Astrocyte of the hippocampus (primary cell): ENCODE measurements at places on chromosomes 4 and X.

DNA sequence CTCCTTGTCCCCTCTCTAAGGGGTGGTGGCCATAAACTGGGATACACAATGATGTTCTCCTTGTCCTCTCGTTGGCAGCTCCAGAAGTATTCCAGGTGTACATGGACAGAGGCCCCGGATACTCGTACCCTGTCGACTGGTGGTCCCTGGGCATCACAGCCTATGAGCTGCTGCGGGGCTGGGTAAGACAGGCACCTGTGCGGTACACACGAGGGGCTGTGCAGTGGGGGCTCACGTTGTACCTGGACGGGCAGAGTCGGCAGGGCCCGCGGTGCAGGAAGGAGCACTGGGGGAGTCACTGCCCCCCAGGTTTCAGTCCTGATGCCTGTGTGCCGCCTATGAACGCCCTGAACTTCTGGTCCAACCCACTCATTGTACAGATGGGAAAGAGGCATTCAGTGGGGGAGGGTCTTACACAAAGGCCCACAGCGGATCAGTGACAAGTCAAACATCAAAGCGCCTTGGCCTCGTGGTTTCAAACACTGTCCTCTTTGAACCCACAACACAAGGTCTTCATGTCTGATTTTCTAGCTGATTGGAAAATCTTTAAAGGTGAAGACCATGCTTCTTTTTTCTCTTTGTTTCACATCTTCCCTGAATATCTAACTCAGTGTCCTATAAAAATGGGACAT lies 261.6 kb downstream of the EVC2 start:
- DNase-seq = no peak

- DNase-seq = peak; percentile 41
These were observed 38.5 kb upstream of the UGT2B7 start for GRCh38 chr4:69057620-69058409.

GRCh38 chr4:118032691-118033090 lies 1.6 kb upstream of the NDST3 start:
- peak; percentile 18 for DNase-seq

DNA sequence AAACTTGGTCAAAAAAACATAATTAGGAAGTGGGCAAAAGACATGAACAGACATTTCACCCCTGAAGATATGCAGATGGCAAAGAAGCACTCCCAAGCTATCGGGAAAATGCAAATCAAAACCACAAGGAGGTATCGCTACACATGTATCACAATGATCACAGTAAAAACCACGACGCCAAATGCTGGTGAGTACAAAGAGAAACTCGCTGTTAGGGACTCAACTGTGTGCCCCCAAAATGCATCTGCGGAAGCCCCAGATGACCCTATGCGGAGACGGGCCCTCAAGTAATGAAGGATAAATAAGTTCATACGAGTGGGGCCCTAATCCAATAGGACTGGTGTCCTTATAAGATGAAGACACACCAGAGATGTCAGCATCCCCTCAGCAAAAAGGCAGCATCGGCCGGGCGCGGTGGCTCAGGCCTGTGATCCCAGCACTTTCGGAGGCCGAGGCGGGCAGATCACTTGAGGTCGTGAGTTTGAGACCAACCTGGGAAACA lies 10.2 kb downstream of the GAK start:
- DNase-seq = no peak

GRCh38 chr4:151876381-151876988 lies 115.7 kb upstream of the GATB start:
- DNase-seq = no peak

DNA sequence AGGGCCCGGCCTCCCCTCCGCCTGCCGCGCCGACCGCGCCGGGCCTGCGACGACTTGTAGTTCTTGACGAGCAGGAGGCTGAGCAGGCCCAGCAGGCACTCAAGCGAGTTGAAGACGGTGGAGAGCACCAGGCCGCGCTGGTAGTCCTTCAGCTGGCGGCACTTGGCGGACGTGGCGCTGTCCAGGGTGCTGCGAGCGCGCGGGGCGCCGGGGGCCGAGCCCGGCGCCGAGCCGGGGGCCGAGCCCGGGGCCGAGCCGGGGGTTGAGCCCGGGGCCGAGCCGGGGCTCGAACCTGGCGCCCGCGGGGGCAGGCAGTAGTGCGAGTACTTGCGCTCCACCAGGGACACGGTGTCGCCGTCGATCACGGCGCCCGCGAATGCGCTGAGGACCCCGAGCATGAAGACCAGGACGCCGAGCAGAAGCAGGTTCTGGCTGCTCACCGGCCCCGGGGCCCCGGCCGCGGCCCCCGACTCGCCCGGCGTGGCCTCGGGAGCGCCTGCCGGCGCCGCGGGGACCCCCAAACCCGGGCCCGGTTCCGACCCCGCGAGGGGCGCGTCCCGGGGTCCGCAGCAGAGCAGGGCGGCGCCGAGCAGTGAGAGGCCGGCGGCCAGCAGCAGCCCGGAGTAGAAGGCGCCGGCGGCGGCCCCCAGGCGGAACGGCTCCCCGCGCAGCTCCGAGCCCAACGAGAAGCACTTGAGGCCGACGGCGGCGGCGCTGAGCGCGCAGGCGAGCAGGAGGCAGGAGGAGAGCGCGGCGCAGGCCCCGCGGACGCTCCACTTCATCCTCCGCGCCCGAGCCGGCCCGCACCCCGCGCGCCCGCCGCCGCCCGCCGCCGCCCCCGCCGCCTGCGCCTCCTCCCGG lies 584 bp downstream of the TMEM271 start:
- peak; percentile 89 for DNase-seq

- DNase-seq = no peak
These were observed 17.9 kb upstream of the YTHDC1 start for GRCh38 chr4:68367835-68368234.

DNA sequence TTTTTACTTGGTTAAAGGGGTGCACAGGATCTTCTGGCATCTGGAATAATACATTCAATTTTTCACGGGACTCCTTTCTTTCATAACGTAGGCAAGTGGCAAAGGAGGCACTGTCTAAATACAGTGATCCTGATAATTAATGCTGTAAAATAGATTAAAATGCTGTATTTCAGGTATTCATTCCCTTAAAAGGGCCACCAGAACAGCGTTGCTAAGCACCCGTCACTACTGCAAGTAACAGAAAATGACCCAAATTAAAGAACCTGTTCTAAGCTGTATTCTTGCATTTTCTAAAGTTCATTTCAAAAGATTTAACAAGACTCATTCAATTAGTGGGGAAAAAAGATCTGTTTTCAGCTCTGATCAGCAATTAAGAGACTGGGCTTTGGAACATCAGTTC lies 208.2 kb downstream of the TENM3 start:
- DNase-seq = no peak

DNA sequence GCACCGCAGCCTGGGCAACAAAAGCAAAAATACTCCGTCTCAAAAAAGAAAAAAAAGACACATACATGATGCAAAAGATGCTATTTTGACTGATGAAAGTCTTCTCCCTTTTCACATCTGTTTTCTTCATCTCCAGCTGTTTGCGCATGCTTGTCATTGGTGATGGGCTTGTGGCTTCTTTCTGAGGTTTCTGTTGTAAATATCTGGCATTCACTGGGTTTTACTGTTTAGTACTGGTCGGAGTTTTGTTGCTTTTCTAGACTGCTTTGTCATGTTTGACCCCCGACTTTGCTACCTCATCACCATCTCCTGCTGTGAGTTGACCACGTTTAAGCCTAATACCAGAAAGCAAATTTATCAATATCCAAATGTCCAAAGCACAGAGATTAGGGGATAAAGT lies 34.4 kb downstream of the PTCHD1 start:
- DNase-seq = no peak

- peak; percentile 25 for DNase-seq
These were observed 379.5 kb upstream of the FGF13 start for GRCh38 chrX:139091066-139091465.

DNA sequence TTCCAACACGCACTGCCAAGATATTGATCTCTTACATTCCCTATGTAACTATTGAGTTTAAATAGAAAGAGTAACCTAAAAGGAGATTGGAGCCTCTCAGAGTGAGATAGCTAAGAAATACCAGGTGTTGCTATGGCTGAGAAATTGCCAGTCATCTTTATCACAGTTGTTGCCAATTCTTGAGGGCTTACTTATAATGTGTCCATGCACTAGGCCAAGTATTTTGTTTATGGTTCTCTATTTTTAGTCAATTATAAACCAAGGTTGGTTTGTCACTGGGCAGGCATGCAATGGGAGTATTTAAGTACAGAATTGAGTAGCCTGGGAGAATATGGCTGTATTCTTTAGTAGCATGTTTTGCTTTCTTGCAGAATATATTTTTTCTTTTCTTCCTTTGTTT lies 201.6 kb downstream of the TEX13A start:
- DNase-seq = no peak

- peak; percentile 66 for DNase-seq
These were observed 12.5 kb downstream of the SEC24D start for GRCh38 chr4:118823471-118823870.

- peak; percentile 11 for DNase-seq
These were observed 255.5 kb downstream of the BMPR1B start for GRCh38 chr4:95013236-95013635.

DNA sequence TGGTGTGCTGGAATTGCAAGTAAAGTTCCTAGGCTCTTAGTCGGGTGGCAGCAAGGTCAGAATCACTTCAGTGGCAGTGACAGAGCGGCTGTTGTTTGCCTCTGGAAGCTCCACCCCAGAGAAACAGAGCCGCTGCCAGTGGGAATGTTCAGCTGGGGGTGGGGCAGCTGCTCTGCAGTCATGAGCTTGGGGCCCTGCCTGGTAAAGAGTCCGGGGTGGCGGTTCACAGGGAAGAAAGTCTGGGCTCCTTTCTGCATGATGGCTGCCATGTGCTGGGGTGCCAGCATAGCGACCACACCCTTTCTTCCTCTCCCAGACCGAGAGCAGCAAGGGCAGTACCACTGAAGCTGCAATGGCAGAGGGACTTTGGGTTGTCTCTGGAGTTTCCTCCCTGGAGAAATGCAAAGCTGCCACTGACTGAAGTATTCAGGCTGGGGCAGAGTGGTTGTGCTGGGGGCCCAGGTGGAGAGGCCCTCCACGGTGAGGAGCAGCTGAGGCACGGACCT lies 108.8 kb upstream of the CENPE start:
- DNase-seq = peak; percentile 16

- DNase-seq = no peak
These were observed 34.0 kb upstream of the JADE1 start for GRCh38 chr4:128775477-128775876.

DNA sequence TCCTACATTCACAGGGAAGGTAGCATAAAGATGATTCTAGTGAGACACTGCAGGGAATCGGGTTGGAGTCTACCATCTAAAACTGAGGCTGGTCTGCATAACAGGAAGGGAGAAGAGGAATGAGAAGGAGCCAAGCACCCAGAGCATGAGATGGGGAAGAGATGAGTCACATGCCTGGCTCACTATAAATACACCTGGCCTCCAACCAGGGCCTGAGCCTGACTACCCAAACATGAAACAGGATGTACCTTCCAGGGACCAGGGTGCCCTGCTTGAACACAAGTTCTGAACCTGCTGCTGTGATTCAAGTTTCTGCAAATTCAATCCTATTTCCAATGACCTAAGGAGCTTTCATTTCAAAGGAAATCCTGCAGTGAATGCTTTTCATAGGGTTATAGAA lies 24.9 kb downstream of the CD99L2 start:
- peak; percentile 39 for DNase-seq

DNA sequence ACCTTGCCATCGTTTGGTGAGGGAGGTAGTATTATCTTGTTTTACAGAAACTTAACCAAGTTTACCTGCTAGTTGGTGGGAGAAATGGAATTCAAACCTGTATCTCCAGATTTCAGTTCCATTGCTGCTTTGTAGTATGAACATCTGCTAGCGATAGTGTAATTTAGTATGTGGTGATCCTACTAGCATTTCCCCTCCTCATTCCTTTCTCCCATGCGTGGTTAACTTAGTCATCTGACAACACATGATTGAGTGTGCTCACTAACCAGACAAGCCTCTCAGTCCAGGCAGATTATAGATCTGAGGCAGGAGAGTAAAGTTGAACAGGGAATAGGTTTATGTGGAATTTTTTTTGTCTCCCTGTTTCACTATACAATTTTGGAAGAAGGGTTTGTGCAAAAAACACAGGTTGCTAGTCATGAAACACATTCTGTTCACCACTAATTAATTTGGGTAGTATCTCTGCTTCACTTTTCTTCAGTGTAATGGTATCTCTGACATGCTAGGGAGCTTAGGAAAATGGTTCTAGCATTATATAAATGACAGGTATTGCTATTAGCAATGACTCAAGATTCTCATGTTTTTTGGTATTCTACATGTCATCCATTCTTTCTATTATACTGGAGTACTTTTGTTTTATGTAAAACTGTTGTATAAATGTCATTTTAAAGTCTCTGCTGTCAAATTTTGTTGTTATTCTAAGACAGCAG lies 21.7 kb downstream of the RBPJ start:
- peak; percentile 88 for DNase-seq

DNA sequence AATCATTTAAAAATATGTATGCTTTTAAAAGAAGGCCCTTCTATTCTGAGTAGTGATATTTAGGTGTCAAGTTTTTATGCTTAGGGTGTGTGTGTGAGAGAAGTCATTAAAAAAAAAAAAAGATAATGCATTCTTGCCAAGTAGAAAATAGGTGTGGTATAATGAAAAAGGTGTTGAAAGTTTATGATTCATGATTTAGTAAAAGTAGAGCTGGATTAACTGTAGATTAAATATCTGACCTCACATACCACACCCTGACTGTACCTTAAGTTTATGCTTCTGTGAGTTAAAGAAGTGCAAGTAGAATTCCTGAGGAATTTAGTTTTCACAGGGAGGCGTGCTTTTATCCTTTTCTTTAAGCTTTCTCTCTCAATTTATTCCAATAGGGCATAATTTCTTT lies 71.1 kb downstream of the BMPR1B start:
- DNase-seq = no peak

GRCh38 chr4:44927399-44928380 lies 201.3 kb upstream of the GNPDA2 start:
- peak; percentile 47 for DNase-seq

- no peak for DNase-seq
These were observed 2.9 kb downstream of the UBA6 start for GRCh38 chr4:67697860-67698687.

DNA sequence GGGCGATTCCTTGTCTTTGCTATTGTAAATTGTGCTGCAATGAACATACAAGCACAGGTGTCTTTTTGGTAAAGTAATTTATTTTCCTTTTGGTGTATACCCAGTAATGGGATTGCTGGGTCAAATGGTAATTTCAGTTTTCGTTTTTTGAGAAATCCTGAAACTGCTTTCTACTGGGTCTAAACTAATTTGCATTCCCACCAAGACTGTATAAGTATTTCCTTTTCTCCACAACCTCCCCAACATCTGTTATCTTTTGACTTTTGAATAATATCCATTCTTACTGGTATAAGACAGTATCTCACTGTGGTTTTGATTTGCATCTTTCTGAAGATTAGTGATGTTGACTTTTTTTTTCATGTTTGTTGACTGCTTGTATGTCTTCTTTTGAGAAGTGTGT lies 2506.0 kb downstream of the PCDH7 start:
- DNase-seq = no peak

DNA sequence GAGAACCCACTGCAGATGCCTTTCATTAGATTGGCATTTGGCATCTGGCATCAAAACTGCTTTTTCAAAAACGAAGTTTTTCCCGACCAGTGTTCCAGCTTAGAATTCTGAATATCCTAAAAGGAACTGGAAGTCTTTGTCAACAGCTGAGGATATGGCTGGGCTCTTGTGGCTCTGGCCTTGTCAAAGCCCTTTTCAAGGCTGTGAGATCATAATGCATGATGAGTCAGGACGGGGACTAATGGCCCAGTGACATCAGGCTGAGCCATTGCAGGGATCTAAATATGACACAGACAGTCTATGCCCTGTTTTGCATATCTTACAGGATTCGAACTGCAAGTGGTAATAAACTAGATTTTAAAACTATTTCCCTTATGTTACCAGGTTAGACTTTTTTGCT lies 306.4 kb downstream of the PTTG2 start:
- DNase-seq = peak; percentile 65

GRCh38 chr4:1227816-1228215 lies 21.1 kb downstream of the CTBP1 start:
- DNase-seq = no peak

GRCh38 chr4:90084967-90085295 lies 42.3 kb upstream of the CCSER1 start:
- DNase-seq = no peak
